Left kidney (tissue), 8 donors: ENCODE measurements at places on chromosomes 1 and 21.

- no peak for DNase-seq
Observed at GRCh38 chr1:188489336-188490112, 1660.8 kb downstream of the PLA2G4A start.

DNA sequence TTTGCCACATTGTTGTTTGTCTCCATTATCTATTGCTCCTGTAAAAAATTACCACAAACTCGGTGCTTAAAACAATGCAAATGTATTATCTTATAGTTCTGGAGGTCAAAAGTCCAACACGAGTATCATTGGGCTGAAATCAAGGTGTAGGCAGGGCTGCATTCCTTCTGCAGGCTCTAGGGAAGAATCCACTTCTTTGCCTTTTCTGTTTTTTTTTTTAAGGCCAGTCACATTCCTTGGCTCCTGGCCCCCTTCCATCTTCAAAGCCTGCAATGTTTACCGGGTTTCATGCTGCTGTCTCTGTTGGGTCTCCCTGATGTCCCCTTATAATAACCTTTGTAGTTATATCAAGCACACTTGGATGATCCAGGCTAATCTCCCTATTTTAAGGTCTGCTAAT lies 212.7 kb downstream of the PTBP2 start:
- DNase-seq, result no peak

DNA sequence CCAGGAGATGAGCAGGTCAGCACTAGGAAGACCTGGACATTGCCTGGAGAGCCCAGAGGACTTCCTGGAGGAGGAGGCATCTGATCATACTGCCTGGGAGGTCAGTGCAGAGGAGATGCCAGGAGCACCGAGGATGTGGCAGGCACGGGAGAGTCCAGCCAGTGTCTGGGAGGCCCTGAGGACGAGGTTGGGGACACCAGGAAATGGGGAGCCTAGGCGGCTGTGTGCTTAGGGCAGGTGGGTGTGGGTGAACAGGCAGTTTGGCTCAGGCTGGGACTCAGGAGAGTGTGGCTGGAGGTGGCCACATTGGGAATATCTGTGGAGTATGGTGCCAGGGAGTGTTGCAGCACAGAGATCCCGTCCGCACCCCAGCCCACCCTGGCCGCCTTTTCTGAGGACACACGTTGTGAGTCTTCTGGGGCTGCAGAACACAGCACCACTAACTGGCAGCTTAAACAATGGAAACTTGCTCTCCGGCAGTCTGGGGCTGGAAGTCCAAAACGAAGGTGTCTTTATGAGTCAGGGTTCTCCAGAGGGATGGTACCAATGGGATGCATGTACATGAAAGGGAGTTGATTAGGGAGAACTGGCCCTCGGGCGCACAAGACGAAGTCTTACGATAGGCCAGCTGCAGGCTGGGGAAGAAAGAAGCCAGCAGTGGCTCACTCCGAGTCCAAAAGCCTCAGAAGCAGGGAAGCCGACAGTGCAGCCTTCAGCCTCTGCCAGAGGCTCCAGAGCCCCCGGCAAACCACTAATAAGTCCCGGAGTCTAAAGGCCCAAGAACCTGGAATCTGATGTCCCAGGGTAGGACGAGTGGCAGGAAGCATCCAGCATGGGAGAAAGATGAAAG lies 58.0 kb downstream of the FAAP20 start:
- DNase-seq, result no peak

DNA sequence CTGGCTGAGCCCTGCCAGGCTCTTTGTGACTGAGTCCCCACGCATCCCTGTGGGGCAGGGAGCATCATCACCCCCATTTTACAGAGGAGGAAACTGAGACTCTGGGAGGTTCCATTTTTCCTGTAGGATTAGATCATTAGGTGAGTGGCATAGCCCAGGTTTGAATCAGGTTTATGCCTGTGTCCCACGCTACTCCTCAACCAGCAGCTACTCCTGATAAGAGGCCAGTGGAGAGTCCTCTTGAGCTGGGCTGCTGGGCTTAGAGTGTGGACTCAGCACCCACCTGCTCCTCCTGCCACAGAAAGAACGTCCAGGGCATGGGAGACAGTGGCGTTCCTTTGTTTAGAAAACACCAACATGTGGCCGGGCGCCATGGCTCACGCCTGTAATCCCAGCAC lies 30.7 kb downstream of the TNFRSF1B start:
- no peak for DNase-seq

GRCh38 chr1:11598461-11598860 lies 55.8 kb downstream of the FBXO2 start:
- no peak for DNase-seq

- no peak for DNase-seq
Observed at GRCh38 chr1:38370716-38371504, 324.3 kb upstream of the POU3F1 start.

DNA sequence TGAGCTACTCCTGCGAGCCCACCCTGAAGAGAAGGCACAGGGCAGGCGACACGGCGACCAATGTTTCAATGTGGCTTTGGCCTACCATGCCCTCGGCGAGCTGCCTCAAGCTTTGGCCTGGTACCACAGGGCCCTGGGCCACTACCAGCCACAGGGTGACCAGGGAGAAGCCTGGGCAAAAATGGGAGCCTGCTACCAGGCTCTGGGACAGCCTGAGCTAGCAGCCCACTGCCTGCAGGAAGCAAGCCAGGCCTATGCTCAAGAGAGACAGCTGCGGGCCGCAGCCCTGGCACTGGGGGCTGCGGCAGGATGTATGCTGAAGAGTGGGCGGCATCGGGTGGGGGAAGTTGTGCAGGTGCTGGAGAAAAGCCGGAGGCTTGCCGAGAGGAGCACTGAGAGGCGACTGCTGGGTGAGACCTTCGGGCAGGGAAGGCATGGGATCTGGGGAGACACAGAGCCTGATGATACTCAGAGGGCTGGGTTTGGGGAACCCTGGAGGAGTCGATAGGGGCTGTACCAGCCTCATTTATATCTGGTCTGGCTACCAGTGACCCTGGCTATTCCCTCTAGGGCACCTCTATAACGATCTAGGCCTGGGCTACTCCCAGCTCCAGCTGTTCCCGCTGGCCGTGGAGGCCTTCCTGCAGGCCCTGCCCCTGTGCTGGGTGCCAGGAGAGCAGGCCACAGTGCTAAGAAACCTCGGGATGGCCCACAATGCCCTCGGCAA lies 2.3 kb downstream of the TTC24 start:
- no peak for DNase-seq

DNA sequence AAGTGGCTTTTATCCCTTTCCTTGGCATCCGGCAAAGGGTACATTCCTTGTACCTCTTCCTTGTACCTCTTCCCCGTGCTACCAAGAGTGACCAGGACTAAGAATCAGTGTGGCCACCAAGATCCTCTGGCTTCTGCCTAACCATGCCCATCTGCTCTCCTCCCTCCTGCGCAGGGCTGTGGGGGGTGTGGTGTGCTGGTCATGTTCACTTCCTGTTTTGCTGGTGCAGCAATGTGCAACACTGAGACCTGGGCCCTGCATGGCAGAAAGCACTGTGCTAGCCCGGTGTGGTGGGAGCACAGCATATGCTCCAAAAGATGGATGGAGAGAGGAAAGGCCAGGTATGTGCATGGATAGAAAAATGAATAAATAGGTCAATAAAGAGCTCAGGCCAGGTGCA lies 33.3 kb upstream of the TENT5C start:
- DNase-seq, result no peak

DNA sequence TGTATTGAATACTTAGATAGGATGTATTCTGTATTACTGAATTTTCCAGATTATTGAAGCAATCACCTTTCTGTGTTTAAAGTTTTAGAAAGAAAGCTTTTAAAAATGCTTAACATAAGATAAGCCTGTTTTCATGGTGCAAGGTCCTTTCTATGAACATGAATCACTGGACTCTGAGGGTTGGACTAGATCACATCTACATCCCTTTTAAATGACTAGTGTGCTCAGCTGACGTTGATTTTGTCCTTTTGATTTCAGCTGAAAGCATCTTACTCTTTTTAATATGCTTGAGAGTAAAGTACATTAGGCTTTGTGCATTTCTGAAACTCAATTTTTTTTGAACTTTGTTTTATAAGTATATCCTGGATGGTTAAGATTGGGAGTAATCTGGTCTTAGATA lies 16.2 kb downstream of the MIER1 start:
- no peak for DNase-seq

DNA sequence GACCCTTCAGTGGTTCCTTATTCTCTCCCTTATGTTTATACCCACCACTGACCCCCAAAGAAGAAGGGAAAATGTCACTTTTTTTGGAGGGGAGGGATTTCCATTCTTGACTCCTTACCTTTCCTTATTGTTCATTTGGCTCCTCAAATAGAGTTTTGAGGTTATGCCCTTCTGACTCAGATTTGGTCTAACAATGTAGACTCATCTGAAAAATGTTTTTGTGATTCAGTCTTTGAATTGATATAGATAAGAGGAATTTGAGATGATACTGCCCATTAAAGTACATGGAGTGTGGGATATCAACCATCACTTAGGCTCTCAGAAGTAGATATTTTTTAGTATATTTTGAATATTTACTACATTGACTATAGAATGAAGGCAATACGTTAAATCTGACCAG lies 16.1 kb downstream of the USP1 start:
- no peak for DNase-seq

- no peak for DNase-seq
Observed at GRCh38 chr1:22606161-22606560, 30.3 kb upstream of the C1QA start.
